ENCODE measurements at places on chromosomes 5 and 9.

- DNase-seq: no peak
Measured at GRCh38 chr9:2595973-2596372, 25.6 kb upstream of the VLDLR start.

- DNase-seq: no peak
Measured at GRCh38 chr9:14156046-14156445, 157.9 kb downstream of the NFIB start.

DNA sequence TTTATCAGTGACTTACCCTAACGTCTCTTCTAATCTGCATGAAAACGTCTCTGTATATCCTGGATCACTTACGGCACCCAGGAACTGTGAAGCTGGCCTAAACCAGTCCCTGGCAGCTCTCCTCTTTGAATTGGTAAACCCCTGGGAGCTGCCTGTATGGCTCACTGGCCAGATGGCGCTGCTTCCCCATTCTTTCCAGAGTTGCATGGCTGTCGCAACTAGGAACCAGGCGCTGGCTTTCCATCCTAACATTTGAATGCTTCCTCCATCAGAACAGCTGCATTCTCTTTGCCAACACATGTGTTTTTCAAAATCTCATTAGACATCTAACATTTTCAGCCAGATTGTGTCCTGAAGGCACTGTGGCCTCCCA lies 8.0 kb upstream of the PCA3 start:
- no peak for DNase-seq

GRCh38 chr5:55234121-55234700 lies 803 bp upstream of the CCNO start:
- no peak for DNase-seq

- DNase-seq: no peak
Measured at GRCh38 chr9:88985616-88986015, 5.7 kb upstream of the S1PR3 start.

GRCh38 chr5:116885825-116886224 lies 311.2 kb upstream of the SEMA6A start:
- no peak for DNase-seq

DNA sequence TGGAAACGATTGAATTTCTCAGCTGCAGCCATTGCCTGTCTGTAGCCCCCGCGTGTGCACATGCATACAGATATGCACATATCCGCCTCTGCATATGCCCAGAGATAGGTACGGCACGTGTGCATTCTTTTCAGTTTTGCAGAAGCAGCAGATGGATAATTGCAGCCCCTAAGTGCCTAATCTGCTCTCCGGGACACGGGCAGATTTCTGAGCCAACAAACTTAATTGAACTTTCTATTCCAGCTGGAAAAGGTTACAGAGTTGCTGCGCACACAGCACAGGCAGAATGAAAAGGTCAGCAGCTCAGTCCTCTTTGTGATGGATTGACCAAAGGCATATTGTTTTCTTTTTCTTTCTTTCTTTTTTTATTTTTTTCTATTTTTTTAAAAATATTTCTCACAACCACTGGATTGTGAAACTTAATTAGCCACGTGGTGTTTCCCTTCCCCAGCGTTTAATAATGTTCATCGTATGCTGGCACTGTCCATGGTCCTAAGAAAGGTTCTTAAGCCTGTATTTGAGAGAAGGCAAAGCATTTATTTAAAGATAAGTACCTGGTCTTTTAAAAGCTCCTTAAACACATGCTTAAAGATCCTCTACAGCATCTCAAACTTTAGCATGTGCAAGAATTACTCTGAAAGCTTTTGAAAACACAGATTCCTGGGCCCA lies 270.2 kb upstream of the BRINP1 start:
- DNase-seq: no peak

GRCh38 chr5:74497706-74498105 lies 142.8 kb downstream of the ENC1 start:
- DNase-seq: no peak

Measured in coronary artery (tissue), 2 donors.